ENCODE measurements at places on chromosomes 2 and 18.

DNA sequence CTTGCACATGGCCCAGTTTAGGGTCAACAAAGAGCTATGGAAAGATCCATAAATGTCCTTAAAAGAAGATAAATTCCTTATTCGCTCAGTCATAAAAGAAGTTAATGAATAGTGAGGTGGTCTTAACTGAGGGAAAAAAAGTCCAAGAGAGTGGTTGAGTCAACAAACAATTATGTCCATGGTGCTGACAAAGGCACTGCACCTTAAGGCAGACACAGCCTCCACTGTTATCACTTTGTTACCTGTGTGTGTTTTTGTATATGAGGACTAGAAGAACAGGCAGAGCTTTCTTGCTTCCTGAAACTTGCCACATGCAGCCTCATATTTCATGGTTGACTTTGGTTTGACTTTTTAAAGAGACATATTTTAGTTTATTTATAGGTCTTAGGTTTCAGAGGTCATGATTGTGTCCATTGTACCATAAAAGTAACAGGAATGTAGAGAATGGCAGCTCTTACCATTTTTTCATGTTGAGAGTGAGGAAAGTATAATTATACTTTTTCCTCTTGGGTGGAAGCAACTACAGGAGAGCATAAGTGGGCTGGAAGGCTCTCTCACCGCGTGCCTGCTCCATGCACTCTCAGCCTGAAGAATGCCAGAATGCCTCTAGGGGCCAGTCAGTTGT is 93.6 kb downstream of the XRCC5 start:
- peak; percentile 59 for DNase-seq

DNA sequence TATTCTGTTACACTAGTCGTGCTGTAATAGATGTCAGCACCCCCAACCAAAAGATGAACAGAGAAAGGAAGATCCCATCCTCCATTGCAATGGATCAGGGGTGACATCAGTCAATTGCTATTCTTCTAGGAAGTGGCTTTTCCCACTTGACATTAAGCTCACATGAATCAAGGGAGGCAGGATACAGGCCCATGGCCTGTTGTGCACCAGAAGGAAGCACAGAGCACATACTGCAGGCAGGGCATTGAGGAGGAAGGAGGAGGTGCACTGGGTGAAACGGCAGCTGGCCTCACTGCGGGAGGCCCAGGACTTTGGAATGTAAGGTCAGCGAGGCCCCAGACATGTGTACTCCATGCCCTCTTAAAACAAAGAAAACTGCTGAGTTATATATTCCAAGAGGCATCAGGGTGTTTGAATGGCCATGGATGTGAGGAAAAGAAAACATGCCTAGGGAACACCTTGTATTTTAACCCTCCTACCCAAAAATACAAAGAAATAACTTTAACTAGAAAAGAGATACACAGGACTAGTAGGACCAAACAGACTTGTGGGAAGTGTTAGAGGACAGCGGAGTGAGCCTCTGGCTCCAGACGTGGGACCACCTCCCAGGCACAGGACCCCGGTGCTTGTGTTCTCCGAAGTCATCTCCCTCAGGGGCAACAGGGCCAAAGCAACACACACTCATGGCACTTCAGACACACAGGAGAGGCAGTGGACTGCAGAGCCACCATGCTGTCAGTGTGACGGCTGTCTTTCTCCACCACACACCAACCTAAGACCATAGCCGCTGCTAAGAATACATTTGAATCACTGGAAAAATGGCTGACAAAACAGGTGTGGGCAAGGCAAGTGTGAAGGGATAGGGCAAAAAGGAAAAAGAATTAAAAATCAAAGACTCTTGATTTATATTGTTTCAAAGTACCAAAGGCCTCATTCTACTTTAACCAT is 51.4 kb upstream of the RIOK3 start:
- DNase-seq: peak; percentile 87

DNA sequence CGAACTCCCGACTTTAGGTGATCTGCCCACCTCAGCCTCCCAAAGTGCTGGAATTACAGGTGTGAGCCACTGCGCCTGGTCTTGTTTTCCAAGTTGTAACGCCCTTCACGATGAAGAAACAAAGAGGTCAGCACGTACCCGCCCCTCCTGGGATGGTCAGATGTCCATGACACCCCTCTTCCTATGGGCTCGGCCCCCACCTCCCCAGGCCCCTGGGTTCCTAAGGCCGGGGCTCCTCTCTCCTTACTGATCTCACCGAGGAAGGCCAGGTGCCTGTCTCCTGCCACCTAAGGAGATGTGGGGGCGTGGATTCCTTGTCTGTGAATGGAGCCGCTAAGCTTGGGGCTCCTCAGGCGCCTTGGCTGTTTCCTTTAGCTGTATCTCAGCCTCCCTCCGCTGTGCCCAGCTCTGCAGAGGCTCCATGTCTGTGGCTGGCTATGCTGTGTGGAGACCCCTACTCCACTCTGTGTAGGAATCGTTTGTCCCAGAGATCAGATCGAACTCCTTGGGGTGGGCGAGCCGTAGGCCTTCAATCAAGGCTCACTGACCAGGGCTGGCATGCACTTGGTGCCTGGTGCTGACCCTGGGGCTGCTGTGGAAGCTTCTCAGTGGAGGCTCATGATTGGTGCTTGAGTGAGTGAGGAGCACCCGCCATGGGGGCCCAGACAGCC is 8.8 kb downstream of the COLEC11 start:
- DNase-seq: no peak

- DNase-seq: no peak
Measured at GRCh38 chr2:105943977-105944376, 199.3 kb downstream of the NCK2 start.

GRCh38 chr2:240302933-240303595 is 132.4 kb upstream of the GPC1 start:
- no peak for DNase-seq

- no peak for DNase-seq
Measured at GRCh38 chr2:107285621-107286299, 399.8 kb upstream of the ST6GAL2 start.

- DNase-seq: no peak
Measured at GRCh38 chr2:74186038-74186437, 7.4 kb upstream of the MOB1A start.

- DNase-seq: no peak
Measured at GRCh38 chr2:12567411-12567810, 149.3 kb upstream of the TRIB2 start.

DNA sequence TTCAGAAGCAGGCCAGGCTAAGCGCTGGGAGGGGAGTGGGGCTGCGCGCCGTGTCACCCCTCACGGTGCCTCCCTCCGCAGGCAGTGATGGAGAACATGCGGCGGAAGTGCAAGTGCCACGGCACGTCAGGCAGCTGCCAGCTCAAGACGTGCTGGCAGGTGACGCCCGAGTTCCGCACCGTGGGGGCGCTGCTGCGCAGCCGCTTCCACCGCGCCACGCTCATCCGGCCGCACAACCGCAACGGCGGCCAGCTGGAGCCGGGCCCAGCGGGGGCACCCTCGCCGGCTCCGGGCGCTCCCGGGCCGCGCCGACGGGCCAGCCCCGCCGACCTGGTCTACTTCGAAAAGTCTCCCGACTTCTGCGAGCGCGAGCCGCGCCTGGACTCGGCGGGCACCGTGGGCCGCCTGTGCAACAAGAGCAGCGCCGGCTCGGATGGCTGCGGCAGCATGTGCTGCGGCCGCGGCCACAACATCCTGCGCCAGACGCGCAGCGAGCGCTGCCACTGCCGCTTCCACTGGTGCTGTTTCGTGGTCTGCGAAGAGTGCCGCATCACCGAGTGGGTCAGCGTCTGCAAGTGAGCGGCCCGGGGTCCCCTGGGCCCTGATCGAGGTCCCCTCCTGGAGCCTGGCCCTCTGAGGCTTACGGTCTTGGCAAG is 12.2 kb downstream of the WNT10A start:
- DNase-seq: peak; percentile 52

DNA sequence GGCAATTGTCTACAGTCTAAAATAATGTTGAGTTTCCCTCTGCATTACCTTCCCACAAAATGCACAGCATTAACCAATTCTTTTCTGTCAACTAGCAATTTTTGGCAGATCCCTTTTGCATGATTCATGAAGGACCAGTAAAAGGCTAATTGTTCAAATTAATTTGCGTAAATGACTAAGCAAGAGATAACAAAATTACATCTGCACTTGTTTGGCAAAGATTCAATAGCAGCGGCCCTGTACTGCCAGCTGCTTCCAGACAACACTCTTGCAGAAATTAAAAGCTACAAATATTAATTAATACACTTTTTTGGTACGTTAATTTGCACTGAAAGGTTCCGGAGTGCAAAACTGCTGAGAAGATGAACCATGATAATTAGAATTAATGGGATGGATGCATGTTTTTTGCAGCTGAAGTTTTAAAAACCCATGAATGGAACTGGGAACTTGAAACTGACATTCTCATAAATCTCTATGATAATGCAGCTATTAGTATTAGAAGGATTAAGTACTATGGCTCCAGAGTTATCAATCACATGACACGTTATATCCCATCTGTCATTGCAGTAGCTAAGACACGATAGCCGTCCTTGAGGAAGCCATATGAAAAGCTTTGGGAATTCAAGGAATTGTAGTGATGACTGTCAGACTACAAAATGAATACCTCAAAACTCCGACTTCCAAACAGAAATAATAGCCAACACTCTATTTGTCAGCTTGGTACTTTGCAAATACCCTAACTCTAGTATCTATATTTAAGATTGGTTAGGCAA is 1268.3 kb upstream of the ACVR2A start:
- peak; percentile 57 for DNase-seq

GRCh38 chr2:7020059-7020458 is 102.8 kb downstream of the RNF144A start:
- DNase-seq: no peak

DNA sequence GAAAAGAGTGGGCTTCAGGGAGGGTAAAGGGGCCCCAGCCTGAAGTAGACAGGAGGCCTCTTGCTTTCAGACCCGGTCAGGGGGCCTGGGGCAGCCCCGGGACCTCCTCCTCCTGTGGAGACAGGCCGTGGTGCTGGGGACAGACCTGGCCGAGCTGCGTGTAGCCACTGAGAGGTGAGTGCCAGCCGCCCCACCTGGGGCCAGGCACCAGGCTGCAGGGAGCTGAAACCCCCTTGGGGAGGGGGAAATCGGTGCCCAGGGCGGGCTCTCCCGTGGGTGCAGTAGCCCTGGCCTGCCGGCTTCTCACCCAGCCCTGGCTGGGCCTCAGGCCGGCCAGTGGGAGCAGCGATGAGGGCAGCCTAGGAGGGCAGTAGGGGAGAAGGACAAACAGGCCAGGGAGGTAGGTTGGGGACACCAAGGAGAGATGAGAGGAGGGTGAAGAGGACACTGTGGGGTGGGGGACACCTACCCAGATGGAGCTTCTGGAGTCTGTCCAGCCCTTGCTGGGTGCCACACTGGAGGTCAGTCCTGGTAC is 24.0 kb downstream of the CROCC2 start:
- no peak for DNase-seq

DNA sequence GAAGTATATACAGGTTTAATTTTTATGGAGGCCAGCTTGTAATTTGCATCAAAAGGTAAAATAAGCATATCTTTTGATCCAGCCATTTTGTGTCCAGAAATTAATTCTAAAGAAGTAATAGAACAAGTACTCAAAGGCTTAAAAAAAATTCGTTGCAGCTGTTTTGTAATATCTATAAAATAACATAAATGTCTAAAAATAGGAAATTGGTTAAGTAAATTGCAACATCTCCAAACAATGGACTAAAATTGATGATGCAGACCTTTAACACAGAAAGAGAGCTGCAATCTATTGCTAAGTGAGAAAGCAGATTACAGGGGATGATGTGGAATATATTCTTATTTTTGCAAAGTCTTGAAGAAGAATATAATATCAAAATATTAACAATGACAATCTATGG is 19.4 kb downstream of the AAK1 start:
- no peak for DNase-seq
